Fibroblast of skin of right quadriceps (primary cell): ENCODE measurements at places on chromosomes 2 and 18.

DNA sequence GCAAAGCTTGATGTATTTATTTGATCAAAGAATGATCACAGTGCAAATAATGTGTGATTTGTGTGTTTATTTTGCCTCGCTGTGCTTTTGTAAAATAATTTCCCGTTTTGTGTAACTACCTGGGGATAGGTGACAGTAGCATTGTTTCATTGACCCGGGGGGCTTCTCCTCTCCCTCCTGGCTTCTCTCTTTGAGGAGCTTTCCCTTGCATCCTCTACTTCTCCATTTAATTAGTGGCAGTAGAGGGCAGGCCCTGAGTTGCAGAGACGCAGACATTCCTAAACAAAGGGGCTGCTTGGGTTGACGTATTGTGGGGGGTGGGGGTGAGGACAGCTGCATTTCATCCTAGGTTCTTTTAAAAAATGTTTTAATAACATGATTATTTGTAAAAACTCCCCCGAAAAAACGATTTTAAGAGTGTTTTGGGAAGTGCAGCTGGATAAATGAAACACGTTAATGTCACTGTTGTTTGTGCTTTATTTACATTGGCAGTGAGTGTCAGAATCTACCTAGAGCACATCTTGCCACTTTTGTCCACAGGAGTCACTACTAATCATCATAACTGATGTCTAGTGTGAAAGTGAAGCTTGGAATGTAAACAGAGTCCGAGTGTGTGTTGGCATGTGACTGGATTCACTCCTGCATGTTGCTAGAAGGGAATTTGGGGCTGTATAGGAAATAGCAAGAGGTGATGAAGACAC lies 2.2 kb downstream of the NEDD4L start:
- no peak for DNase-seq

DNA sequence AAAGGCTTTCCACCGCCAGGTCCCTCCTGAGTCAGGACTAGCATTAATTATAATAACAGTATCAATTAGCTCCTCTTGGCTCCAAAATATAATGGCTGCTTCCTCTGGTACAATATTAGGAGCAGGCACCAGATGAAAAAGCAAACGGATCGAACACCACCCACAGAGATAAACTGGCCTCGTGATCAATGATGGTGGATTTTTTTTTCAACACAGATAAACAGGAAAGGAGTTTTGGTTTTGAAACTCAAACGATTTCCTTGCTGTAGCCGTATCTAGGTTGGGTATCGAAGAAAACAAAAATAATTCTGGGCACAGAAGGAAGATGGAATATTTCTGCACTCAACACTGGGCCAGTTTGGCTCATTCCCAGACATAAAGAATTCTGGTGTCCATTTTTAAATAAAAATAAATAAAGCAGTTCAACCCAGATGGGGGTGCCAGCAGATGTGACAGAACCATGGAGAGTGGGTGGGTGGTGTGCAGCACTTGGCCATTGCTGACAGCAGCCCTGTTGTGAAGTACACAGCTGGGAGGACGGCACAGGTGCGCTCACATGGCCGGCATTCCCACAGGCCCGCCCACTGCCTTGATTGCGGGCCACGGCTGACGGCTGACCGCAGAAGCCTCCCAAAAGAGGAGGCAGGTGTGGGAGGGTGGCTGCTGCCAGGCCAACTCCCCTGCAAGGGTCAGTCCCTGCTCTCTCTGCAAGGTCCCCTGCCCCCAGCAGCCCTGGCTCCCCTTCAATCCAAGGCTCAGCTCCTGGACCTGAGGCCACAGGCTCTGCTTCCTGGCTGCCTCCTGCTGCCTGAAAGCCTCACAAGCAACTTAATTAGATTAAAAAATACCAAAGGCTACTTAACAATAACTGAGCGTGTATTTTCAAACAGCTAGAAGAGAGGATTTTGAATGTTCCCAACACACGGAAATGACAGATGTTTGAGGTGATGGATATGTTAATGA lies 351.9 kb upstream of the ID2 start:
- DNase-seq: no peak

DNA sequence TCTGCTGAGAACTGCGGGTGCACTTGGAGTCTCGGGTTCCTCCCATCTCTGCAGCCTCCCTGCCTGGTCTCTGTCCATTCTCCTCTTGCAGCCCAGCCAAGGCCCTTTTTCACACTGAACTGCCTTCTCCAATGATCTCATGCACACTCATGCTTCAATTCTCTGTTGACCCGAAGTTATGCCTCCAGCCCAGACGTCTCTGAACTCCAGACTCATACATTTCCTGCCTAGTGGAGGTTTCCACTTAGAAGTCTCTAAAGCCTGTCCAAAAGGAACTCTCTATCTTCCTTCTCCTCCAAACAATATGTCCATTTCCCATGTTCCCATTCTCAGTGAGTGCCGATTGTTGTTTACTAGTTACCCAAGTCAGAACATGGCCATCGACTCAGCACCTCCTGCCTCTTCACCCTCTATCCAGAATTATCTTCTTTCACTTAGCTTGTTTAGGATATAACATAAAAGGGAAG lies 155.2 kb downstream of the IRS1 start:
- DNase-seq: peak; percentile 62

DNA sequence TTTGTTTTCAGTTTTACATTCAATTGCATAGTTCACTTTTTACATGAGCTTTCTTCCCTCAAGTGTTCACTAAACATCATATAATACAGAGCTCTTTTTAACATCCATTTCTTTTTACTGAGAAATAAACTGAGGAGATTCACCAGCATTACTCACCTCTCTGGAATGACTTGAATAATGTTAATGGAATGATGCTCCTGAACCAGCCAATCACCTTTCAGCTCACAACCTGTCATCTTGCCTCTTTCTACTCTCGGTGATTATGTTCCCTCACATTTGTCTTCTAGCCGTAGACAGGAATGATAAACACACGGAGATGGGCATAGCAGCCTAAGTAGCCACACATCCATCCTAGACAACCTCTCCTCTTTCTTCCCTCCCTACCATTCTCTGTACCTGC lies 301.7 kb downstream of the PAX3 start:
- DNase-seq: peak; percentile 86

GRCh38 chr2:949384-950079 lies 1.1 kb upstream of the SNTG2 start:
- DNase-seq: no peak

DNA sequence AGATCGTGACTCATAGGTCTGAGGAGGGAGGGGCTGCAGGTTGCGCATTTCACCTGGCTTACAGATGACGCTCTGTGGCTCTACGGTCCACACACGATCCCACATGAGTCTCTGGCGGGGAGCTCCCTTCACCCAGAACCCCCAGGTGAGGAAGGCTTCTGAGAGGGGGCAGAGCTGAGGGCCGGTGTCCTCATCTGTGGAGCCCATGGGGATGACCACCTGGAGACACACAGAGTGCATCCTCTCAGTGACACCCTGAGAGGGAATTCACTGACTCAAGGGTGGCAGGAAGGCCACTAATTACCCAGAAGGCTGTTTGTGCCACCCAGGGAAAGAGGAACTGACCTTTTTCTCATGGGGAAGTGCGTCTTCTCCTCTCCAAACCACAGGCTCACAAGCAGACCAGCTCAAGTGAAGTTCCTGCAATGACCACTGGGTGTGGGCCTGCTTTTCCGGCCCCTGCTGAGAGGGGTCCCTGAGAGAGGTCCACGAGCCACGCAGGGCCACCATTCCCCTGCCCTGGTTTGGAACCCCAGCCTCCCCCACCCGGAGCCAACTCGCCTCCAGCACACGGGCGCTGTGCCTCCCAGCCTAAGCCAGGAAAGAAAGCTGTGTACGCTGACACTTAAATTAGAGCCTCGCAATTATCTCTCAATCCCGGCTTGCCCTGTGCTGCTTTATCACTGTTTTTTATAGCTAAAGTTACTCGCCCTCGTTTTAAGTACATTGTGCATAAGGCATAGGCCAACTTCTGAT lies 114.1 kb downstream of the BCL11A start:
- no peak for DNase-seq

DNA sequence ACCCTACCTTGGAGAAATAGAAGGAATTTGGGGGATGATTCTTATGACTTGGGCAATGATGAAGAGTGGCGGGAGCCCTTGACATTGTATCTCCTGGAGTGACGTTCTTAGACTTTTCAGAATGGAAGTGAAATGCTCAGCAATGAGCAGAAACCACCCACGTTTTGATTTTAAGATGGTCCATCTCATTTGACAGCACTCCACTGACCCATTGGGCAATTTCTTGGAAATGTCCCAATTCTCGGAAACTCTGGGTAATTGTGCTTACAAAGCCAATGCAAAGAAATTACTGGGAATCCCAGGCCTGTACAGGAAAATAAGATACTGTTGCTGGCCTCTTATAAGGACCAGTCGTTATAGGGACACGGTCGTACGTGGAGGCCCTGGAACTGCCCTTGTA lies 170.0 kb upstream of the COPS8 start:
- no peak for DNase-seq

DNA sequence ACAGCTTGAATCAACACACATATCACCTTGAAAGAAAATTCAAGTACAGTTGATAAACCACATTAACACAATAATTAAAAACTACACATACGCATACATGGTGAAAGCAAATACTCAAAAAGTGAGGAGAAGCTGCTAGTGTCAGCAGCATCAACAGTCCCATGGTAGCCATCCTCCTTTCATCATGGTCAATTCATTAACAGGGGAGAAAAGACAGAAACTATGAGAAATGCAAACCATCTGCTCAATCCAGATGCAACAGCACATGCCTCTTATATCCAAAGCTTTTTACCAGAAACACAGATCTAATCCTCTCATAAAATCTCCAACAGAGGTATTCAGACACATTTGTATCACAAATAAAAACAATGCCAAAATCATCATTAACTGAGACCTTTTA lies 81.9 kb upstream of the CHRNA1 start:
- no peak for DNase-seq

DNA sequence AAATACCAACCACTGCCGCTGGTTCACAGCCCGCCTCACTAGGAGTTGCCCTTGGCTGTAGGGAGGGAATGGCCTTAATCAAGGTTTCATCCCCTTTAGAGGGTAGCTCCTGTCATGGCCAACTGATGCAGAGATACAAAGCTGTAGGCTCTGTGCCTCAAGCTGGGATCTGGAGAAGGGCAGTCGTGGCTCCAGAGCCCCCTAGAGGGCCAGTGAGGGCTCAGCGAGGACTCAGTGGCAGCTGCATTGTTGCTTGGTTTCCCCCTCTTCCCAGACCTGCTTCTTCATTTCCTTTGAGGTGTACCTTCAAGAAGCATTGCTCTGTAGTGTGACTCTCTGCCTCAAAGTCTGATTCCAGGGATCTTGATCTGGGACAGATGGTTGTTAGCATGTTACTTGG lies 302.1 kb downstream of the LPIN1 start:
- DNase-seq: no peak

DNA sequence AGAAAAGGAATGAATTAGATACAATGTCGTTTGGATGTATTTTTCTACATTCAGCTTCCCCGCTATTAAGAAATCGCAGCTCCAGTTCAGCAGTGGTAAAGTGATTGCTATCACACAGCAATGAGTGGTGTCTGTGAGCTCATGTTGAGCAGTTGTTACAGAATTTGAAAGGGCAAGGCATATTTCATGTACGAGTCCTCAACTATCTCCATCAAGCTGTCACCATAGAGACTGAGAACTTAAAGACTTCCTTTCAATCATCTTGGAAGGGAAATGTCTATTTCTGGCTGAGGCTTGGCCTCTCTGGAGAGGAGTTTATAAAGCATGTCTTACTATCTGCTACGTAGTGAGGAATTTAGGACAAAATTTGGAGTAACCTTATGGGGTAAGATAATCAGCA lies 24.4 kb upstream of the FAM117B start:
- no peak for DNase-seq

- no peak for DNase-seq
These were observed 6.7 kb downstream of the GALNT3 start for GRCh38 chr2:165787334-165787733.

DNA sequence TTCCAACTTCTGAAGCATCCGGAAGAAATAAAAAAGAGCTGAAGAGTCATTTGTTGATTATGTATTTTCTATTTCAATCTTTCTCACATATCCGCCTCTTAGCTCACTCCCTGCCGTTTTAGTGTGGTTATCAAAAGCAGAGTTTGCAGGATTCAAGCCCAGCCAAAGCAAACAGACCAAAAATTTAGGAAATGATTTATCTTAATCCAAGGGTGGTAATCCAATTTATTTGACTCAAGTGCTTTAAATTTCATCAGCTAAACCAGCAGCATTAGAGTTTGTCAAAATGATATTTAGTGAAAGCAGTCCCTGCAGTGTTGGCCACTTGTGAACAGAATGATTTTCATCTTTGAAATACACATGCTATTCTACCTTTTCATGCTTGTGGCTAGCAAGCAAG lies 129.3 kb upstream of the CCDC68 start:
- no peak for DNase-seq

- no peak for DNase-seq
These were observed 18.5 kb upstream of the YWHAQ start for GRCh38 chr2:9649261-9649660.

GRCh38 chr18:69002233-69002632 lies 204.4 kb downstream of the CCDC102B start:
- DNase-seq: no peak

- DNase-seq: no peak
These were observed 25.9 kb upstream of the LCLAT1 start for GRCh38 chr2:30421026-30421603.

DNA sequence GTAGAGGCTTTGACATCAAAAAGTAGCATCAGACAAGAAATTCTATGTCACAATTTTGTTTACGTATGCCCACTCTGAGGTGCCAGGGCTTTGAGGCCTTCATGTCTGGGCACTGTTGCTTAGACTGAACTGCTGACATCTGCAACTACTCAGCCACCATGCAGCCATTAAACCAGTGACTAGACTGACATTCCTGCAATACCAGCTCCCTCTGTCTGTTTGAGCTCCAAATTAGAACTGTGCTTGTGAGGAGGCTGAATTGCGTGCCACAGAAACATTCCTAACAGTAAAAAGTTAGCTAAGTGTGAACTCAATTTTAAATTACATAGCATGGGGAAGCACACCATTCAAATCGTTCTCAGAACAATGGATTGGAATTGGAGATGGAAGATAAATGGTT lies 163.2 kb downstream of the INSIG2 start:
- peak; percentile 88 for DNase-seq

- DNase-seq: no peak
These were observed 79.1 kb downstream of the UGGT1 start for GRCh38 chr2:128169933-128170709.

DNA sequence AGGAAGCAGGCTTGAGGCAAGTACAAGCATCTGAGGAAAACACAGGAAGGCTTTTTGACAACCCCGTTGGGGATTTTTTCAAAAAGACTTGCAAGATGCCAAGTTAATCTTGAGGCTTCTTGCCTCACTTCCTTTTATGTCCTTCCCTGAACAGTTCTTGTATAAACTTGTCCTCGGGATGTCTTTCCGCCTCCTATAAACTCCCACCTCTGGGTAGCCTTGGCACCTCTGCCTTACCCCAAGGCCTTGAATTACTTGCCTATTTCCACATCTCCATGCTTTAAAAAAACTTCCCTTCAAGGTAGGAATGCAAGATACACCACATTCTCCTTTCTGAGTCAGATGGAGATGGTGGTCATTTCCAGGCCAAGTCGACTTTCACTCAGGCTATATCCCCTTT lies 106.4 kb upstream of the RBBP8 start:
- no peak for DNase-seq

- peak; percentile 43 for DNase-seq
These were observed 79.8 kb downstream of the XRCC5 start for GRCh38 chr2:216188956-216189355.
